Activated T-helper 1 cell treated with anti-CD3 and anti-CD28 coated beads, Interleukin-2, amount 50 U/mL, for 16 hours (primary cell): ENCODE measurements at places on chromosomes 12 and 14.

DNA sequence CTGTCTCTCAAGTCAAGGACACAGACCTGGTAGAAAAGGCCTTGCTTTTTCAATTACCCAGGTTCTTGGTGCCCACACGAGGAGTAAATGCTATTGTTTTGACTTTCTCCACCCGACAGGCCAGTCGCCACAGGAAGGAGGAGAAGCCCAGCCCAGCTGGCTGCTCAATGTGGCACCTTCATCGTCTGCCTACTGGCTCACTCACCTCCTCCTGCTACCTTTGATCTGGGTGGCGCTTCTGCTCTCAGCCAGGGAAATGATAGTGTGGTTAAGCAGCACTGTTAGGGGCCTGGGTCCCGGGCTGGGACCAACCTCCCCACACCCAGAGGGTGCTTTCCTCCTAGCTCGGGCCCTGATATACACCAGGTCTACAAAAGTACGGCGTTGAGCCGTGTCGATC, 75.0 kb upstream of the FZD10 start:
- DNase-seq: no peak

- no peak for DNase-seq
Measured at GRCh38 chr12:43728698-43729097, 29.9 kb downstream of the PUS7L start.

- no peak for DNase-seq
Measured at GRCh38 chr12:112862636-112863290, 44.0 kb upstream of the OAS1 start.

GRCh38 chr12:124940393-124941169, 26.1 kb upstream of the UBC start:
- peak; percentile 75 for DNase-seq

DNA sequence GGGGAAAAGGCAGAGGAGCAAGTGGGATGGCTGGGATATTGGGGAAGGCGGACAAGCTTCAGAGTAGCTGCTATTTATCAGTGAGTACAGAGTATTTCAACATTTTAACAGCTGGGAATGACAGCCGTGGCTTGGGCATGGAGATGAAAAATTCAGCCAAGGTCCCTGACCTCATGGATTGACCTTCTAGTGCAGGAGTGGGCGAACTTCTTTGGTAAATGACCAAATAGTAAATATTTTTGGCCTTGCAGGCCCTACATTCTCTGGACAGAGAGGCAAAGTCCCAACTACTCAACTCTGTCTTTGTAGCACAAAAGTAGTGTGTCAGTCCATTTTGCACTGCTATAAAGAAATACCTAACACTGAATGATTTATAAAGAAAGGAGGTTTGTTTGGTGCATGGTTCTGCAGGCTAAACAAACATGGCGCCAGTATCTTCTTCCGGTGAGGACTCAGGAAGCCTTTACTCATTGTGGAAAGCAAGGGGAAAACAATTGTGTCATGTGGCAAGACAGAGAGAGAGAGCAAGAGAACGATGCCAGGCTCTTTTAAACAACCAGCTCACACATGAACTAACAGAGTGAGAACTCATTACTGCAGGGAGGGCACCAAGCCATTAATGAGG, 33.6 kb downstream of the TMEM233 start:
- DNase-seq: no peak

- DNase-seq: no peak
Measured at GRCh38 chr14:103427485-103428443, 42.5 kb downstream of the MARK3 start.

- no peak for DNase-seq
Measured at GRCh38 chr14:75147423-75148071, 20.7 kb upstream of the NEK9 start.
